Activated CD8-positive, alpha-beta T cell treated with anti-CD3 and anti-CD28 coated beads, Interleukin-2, amount 10 ng/mL, durations not matched to agents 7 days and 5 days (primary cell): ENCODE measurements at places on chromosomes 4 and X. TPM values are rescaled to one million over a fixed set of nuclear protein-coding genes. Genes with fewer than 3 reads are reported as not detected.

DNA sequence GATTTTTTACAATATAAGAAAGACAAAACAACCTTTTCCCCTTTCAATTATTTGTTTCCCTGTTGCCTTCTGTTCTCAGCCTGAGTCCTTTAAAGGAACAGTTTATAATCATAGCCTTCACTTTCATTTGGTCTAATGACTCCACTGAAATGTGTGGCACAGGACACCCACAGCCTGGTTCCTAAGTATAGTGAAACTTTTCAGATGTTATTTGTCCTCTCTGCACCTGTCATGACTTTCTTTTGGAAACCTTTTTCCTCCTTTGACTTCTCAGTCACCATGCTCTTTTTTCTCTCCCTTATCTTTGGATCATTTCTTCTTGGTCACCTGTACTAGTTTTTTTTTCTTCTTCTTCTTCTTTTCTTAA is 237.8 kb upstream of the ANXA3 start:
- H3K36me3 ChIP-seq, result peaks cover 5% of the 10 kb centered on the region
- peak overlapping the region; percentile 33 for H3K27ac ChIP-seq
- H3K27me3 ChIP-seq, result peaks cover 16% of the 10 kb centered on the region
- peak overlapping the region; percentile 0 for H3K4me3 ChIP-seq
- DNase-seq, result no peak

DNA sequence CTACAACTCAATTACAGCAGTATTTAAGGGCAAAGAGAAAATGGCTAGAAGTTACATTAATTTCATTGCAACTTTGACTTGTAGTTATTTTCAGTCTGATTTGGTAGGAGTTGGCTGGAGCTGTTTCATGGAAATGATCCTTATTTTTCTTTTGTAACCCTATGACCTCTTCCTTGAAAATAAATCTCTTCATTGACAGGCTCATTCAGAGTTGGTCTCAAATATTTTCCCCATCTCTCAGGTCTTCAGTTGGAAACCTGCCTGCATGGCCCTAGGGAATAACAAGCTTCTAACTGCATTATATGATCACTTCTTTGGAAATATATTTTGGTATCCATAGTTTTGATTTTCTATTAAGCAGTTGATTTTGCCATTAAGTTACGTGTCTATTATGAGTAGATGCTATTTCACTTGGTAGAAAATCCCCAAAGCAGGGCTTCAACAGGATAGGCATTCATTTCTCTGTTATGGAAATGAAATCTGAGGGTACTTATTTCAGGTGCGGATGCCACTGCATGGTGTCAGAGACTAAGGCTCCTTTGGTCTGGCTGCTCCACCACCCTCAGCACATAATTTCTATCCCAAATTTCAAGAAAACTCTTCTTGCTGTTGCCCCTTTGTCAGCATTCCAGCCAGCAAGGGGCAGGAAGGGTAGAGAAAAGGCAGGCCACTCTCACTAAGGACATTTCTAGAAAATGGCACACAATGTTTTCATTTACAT is 502.5 kb downstream of the SPRY1 start:
- no peak overlapping the region for H3K27ac ChIP-seq
- H3K4me3 ChIP-seq, result no peak overlapping the region
- DNase-seq, result no peak
- no peaks in the 10 kb centered on the region for H3K4me1 ChIP-seq
- H3K36me3 ChIP-seq, result no peaks in the 10 kb centered on the region
- H3K27me3 ChIP-seq, result no peaks in the 10 kb centered on the region

GRCh38 chr4:156390599-156391324 is 437.1 kb upstream of the CTSO start:
- no peaks in the 10 kb centered on the region for H3K4me1 ChIP-seq
- no peaks in the 10 kb centered on the region for H3K36me3 ChIP-seq
- no peaks in the 10 kb centered on the region for H3K27me3 ChIP-seq
- no peak overlapping the region for H3K4me3 ChIP-seq

- no peak overlapping the region for H3K27ac ChIP-seq
- no peak for DNase-seq
- H3K4me3 ChIP-seq, result no peak overlapping the region
- no peaks in the 10 kb centered on the region for H3K27me3 ChIP-seq
These were observed 14.6 kb upstream of the MCUB start for GRCh38 chr4:109545401-109545800.

GRCh38 chr4:184481544-184481943 is 7.2 kb upstream of the IRF2 start:
- peaks cover 37% of the 10 kb centered on the region for H3K4me1 ChIP-seq

DNA sequence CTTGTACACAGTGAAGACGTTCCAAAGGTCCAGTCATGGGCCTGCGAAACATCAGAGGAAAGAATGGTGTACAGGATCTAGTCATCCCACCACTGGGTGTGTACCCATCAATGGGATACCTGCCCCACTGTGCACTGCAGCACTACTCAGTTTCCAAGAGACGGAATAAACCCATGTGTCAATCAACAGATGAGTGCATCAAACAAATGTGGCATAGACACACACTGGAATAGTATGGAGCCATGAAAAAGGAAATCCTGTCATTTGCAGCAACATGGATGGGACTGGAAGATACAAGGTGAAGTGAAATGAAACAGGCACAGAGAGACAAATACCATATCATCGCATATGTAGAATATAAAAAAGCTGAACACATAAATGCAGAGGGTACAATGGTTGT is 48.0 kb downstream of the DHRSX start:
- H3K27me3 ChIP-seq, result no peaks in the 10 kb centered on the region
- DNase-seq, result no peak
- no peak overlapping the region for H3K27ac ChIP-seq
- H3K4me3 ChIP-seq, result no peak overlapping the region
- H3K36me3 ChIP-seq, result peaks cover 7% of the 10 kb centered on the region

GRCh38 chr4:112206431-112206830 is 25.2 kb upstream of the AP1AR start:
- H3K27me3 ChIP-seq, result peaks cover 4% of the 10 kb centered on the region
- no peak for DNase-seq
- no peak overlapping the region for H3K4me3 ChIP-seq
- H3K36me3 ChIP-seq, result no peaks in the 10 kb centered on the region
- no peak overlapping the region for H3K27ac ChIP-seq
- no peaks in the 10 kb centered on the region for H3K4me1 ChIP-seq

DNA sequence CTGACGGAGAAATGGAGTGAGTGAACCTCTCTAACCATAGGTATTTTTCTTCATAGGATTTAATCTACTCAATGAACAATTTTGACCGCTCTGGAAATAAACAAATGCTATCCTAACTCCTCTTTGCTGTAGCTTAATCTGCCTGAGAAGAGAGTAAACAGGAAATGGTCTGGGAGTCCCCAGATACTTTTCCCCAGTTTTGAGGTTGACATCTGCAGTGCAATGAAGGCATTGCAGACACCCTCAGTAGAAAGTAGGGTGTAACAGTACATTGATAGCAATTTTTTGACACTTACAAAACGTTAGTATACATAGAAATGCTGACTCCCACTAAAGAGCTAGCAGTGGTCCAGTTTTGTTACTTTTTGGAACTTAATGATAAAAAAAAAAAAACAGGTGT is 495.9 kb upstream of the FAM241A start:
- no peak overlapping the region for H3K27ac ChIP-seq
- H3K4me3 ChIP-seq, result no peak overlapping the region
- H3K27me3 ChIP-seq, result no peaks in the 10 kb centered on the region
- no peaks in the 10 kb centered on the region for H3K4me1 ChIP-seq

DNA sequence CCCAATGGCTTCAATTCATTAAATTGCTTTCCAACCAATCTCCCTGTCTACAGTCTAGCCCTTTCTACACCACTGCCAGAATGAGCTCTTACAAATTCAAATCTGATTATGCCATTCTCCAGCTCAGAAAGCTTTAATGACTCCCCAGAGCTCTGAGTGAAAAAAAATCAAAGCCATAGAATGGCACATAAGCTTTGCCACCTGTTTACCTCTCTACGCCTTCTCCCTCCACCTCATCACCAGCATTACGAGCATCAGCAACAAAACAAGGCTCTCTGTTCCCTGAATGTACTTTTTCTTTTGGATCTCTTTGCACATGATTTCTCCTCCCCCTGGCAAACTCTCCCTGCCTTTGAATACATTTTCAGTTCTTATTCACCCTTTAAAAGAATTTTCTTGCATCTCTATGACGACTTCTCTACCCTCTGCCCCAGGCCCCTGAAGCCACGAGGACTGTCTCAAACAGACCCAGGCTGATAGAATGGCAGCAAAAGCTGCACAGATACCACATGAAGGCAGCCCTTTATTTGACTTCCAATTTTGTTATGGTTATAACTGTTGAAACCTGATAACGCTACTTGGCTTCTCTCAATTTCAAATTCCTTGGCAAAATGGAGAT is 516.0 kb downstream of the PCDH7 start:
- no peaks in the 10 kb centered on the region for H3K36me3 ChIP-seq
- no peak for DNase-seq
- H3K4me3 ChIP-seq, result no peak overlapping the region
- no peaks in the 10 kb centered on the region for H3K4me1 ChIP-seq
- no peak overlapping the region for H3K27ac ChIP-seq

- no peak for DNase-seq
- H3K4me3 ChIP-seq, result no peak overlapping the region
- H3K27ac ChIP-seq, result no peak overlapping the region
- H3K27me3 ChIP-seq, result no peaks in the 10 kb centered on the region
These were observed 49.5 kb downstream of the IQCM start for GRCh38 chr4:149766135-149766534.

DNA sequence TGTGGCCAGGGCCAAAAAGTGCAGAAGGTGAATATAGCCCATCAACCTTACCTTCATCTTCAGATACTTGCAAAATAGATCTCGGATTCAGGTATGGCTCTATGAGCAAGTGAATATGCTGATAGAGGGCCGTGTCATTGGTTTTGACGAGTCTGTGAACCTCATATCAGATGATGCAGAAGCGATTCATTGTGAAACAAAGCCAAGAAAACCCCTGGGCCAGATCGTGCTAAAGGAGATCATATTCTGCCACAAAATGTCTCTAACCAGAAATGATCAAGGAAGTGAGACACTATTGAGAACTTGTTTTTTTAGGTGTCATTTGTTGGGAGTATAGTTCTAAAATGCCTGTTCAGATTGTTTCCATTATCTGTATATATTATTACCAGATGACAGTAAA is 48.3 kb downstream of the PDK3 start:
- H3K27ac ChIP-seq, result no peak overlapping the region
- peaks cover 22% of the 10 kb centered on the region for H3K36me3 ChIP-seq
- peaks cover 3% of the 10 kb centered on the region for H3K4me1 ChIP-seq
- no peaks in the 10 kb centered on the region for H3K27me3 ChIP-seq
- H3K4me3 ChIP-seq, result no peak overlapping the region

GRCh38 chr4:6195602-6196319 is 4.6 kb downstream of the JAKMIP1 start:
- H3K4me3 ChIP-seq, result no peak overlapping the region
- H3K36me3 ChIP-seq, result peaks cover 6% of the 10 kb centered on the region
- H3K27me3 ChIP-seq, result peaks cover 20% of the 10 kb centered on the region
- DNase-seq, result no peak

DNA sequence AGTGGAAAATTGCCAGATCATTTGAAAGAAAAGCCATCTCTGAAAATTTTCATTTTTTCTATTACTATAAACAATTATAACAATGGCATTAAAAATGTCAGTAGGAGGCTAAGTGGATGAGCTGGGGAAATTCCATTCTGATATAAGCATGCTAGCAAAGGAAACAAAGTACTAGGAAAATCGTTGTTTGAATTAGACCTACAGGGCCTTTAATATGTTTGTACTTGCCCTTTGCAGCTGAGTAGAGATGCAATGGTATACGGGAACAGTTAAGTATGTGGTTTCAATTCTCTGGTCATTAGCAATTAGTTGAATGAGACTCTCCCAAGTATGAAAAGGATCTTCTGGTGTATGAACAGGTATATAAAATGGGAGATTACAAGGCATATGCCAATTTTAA is 452.2 kb downstream of the PCDH11X start:
- no peaks in the 10 kb centered on the region for H3K27me3 ChIP-seq
- H3K27ac ChIP-seq, result no peak overlapping the region
- H3K4me1 ChIP-seq, result no peaks in the 10 kb centered on the region
- H3K4me3 ChIP-seq, result no peak overlapping the region

DNA sequence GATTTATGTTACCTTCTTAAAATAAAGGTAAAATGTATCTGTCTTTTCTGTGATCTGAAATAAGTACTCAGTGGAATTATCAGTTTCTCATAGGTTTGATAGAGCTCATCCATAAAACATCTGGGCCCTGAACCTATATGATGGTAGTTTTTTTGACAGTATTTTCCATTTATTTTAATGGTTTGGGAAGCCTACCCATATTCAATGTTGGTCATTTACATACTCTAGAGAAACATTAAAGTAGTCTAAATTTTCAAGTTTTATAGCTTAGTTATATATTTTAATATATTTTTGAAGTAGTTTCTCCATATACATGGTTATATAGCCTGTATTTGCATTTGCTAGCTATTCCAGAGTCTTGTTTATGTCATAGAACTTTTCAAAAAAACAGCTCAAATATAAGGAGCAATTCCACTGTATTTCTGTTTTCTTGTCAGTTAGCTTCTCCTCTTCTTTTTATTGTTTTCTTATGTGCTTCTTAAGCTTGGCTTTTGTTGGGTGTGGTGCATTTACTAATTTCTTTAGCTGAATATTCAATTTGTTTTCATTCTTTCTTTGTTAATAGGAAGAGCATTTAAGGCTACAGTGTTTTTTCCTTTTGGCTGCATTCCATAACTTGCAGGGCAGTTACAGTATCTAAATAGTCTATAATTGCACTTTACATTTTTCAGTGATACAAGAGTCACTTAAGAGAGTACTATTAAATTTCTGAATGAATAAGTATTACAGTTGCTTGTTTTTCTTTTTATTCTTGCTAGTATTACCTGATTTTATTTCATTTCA is 181.4 kb downstream of the DKK2 start:
- H3K4me3 ChIP-seq, result no peak overlapping the region
- H3K36me3 ChIP-seq, result no peaks in the 10 kb centered on the region
- H3K27me3 ChIP-seq, result no peaks in the 10 kb centered on the region
- DNase-seq, result no peak
- H3K27ac ChIP-seq, result no peak overlapping the region

DNA sequence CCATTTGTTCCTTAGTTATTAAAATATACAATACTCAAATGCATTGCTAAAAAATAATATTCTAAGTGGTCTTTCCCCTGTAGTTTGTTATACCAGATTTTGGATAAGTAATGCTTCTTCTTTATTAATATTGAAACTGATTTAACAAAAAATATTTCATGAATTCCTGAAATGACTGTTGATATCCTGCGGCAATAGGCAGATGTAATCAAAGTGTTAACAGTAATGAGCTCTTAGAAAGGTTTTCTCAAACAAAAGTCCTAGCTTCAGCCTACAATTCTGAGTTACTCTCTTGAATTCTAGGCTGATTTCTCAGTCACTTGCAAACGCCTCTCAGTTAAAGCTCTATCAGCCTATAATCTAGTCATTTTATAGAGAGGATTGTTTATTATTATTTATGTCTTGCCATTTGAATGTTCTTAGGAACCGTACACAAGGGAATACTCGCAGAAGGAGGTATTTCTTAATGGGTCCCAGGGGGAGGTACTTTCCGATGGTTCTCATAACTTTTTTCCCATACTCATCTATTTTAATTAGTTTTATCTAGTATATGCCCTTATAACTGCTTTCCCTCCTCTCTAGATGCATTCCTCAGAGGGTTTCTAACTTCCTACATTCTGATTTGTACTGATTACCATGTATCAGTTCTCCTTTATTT is 96.8 kb downstream of the FNIP2 start:
- DNase-seq, result no peak
- peaks cover 30% of the 10 kb centered on the region for H3K36me3 ChIP-seq
- no peak overlapping the region for H3K27ac ChIP-seq
- H3K27me3 ChIP-seq, result no peaks in the 10 kb centered on the region

GRCh38 chr4:92307181-92307580 is 3.4 kb downstream of the GRID2 start:
- peaks cover 30% of the 10 kb centered on the region for H3K27me3 ChIP-seq
- peaks cover 5% of the 10 kb centered on the region for H3K4me1 ChIP-seq
- H3K27ac ChIP-seq, result no peak overlapping the region
- no peak for DNase-seq
- H3K36me3 ChIP-seq, result no peaks in the 10 kb centered on the region

Gene BEX4
- total RNA-seq, result 9.0 TPM

Gene HTRA3
- not detected for total RNA-seq

Gene FAM114A1
- 0.60 TPM for total RNA-seq

Gene GLRA3
- not detected for total RNA-seq
